NCI-H774 (cell line): ENCODE measurements at places on chromosomes 2 and 18.

DNA sequence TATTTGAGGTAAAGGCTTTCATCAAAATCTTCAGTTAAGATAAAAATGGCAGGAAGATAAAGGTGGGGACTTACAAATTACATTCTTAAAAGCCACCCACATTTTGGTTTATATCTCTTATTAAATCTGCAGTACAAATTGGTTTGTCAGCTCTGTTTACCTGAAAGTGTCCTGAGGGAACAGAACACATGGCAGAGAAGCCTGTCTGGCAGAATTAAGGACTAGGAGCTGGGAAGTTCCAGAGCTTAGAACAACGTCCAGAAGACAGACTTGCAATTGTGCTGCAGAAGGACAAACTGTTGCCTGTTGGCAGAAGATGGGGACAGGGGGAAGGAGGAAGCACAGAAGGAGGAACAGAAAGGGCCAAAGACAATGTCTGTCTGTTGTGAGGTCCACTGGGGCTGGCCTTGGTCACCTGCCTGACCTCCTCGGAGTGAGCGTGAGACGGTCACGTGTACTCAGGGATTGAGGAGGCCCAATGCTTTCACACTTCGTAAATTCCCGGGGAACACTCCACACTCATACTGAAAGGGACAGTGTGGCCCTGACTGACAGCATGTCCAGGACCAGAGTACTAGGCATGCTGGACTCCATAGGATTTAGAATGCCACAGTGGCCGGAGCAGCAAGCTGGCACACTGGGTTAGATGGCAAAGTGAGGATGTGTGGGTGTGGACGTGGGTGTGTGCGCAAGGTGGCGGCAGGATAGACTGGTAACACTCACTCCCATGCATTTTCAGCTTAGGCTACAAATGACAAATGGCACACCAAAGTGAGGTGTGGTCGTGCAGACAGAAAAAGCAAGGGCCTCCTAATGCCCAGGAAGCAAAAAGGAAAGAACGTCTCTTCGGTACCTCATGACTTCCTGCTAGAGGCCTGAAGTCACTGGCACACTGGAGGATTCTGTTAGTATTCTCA is 210.9 kb upstream of the REV1 start:
- DNase-seq: no peak

DNA sequence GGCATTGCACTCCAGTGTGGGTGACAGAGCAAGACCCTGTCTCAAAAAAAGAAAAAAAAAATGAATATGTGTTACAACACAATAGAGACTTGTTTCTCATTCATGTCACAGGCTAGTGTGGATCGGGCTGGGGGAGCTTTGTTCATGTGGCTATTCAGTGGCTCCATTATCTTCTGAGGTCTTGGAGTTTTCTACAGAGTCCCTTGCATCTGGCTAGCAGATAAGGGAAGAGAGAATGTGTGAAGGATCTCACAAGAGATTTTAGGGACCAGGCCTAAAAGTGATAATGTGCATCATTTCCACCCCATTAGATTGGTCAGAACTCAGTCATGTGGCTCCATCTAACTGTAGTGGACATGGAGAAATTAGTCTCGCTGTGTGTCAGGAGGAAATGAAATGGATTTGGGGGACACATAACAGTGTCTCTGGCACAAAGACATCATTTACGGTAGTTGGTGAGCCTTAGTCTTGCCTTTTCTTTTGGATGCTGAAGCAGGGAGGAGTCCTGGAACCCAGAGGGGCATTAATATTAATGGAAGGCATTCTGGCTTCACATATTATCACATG is 32.4 kb upstream of the CASP10 start:
- no peak for DNase-seq

GRCh38 chr2:104855221-104856085 is 1.5 kb downstream of the POU3F3 start:
- DNase-seq: no peak

- DNase-seq: no peak
Observed at GRCh38 chr2:108893277-108893676, 95.7 kb downstream of the EDAR start.
